Chondrocyte (in vitro differentiated cells): ENCODE measurements at places on chromosomes 12 and 14. TPM values are rescaled to one million over a fixed set of nuclear protein-coding genes. Genes with fewer than 3 reads are reported as not detected.

DNA sequence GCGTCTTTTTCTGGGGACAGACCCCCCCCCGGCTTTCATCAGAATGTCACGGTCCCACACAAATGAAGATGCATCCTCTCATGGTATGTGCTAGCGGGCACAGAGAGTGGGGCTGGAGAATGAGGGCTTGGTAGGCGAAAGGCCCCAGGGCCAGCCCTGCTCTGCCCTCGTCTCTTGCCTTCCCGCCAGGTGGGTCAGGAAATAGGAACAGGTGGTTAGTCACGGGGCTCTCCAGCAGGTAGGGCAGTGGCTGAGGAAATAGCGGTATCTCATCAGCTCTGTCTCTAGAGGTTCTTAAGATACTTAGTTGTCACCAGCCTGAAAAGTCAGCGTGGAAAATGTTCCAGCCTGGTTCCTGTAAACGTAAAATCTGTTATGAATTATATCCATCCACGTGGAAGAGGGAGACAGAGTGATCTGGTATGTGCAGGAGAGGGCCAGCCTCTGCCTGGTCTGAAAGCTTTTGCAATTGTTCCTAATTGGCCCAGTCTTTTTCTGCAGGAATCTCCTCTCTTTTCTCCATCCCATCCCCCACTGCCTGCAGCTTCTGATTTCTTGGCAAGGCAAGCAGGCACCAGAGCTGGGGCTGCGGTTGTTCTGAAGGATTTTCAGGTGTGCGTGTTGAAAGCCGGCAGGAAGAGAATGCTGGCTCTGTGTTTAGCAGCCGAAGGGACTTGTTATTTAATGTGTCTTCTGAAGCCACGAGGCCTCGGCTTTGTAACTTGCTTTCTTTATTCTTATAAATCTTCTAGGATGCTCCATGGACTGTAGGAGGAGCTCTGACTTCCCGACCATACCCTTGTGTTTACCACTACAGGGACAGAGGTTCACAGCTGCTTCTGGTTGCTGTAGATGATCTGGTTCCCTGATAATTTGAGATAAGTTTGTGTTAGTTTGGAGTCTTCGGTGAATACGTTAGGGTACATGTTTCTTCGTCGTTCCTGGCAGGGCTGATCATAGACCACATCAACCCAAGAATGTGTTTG, 131.1 kb downstream of the CACNA1C start:
- DNase-seq, result no peak

DNA sequence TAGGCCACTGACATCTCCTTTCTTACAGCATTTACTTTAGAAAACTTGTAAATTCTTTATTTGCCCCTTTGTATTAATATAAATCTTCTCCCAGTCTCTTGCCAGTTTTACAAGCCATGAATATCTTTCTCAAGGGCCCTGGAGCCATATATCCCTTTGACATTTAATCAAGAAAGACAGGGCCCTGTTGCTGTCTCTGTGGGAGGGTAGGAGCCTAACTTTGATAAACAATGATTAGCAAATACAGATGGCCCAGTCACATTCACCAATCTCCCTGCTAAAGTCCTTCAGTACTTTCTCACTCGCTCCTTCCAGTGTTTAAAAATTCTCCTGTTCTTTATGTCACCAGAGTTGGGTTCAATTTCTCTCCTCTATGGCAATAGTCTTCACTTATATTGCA, 479.8 kb upstream of the USP15 start:
- no peak for DNase-seq

DNA sequence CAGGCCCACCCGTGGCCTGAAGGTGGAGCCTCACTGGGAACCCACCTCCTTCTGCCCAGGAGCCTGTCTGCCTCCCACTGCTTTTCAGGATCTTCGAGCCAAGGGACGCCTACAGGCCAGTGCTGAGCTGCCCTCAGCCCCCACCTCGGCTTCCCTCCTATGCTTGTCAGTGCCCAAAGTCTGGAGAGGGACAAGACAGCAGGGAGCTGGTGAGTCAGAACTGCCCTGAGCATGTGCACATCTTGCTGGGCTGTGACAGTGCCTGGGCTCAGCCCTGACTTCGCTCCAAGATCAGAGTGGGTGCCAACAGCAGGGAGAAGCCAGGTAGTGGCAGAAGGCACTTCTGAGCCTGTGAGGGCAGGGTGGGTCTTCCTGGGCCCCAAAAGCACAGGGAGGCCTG, 286.8 kb downstream of the AEBP2 start:
- no peak for DNase-seq

DNA sequence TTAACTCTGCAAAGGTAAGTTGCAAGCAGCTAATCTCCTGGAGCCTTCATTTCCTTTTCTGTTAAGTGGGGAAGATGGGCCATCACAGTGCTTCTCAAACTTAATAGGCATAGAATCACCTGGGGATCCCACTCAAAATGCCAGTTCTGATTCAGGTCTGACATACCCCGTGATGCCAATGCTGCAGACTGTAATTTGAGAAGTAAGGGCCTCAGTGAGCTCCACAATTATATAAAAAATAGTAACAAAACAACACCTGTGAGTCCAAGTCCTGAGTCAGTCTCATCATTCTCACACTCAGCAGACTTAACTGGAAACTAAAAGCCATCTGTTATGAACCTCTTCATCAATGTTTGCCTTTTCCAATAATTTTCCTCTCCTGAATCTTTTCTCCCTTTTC, 10.8 kb upstream of the PSMA6 start:
- DNase-seq, result no peak

DNA sequence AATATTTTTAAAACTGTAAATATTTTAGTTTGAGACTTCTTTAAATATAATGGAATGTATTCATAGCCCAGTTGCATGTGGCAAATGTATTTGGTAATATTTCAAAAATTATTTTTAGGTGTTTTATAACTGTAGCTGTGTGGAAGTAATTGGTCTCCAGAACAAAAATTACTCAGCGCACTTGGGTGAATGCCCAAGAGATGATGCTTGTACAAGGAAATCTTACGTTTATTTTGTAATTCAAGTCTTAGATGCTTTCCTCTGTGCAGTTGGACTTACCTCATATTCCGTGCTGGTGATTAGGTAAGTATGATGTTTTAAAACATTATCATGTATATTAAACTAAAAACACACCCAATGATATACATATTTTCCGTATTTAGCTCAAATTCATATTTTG, 76.7 kb upstream of the SLCO1B1 start:
- no peak for DNase-seq

DNA sequence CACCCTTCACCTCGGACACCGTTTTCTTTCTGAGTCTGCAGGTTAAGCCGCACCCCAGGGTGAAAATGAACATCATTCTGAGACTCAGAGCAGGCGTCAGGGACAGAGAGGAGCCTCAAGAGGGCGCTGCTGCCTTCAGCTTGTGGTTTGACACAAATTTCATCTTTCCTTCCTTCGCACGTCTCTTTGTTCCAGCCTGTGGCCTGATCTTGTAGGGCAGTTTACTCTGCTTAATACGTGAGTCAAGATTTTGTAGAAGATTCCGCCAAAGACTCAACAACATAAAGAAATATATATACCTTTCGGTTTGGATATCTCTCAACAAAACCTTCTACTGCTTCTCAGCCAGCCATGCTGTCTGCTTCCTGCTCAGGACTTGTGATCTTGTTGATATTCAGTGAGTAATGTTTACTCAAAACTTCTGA, 329.3 kb upstream of the OR4E1 start:
- DNase-seq, result no peak

DNA sequence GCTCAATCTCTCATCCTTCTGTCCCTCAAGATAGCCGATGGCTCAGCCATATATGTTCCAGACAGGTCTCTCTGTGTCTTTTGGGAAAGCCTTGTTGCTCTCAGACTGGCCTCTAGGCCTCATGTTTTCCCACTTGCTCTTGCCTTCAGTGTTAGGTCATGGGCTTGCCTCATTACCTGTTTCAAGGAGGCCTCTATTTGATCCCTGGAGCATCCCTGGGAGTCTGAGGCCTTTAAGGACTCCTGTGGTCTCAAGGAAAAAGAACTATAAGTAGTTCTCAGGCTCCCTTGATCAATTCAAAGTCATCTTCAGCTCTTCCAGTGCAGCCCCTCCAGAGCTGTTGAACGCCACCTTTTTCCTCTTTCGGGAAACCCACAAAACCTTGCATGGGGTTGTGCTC, 47.9 kb downstream of the NTF3 start:
- no peak for DNase-seq

DNA sequence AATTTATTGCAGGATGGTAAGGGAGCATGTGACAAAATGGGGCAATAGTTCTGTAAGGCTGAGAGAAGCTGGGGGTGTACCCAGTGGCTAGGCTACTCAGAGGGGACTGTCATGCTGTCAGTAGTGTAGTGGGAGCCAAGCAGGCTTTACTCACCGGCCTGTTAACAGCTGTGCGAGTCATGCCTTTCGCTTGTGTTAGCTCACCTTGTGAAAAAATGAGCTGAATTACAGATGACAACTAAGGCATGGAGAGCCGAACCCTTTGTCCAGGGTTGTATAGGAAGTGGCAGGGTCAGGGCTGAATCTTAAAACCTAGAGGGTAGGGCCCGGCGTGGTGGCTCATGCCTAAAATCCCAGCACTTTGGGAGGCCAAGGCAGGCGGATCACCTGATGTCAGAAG, 37.9 kb downstream of the SH2B3 start:
- no peak for DNase-seq

GRCh38 chr12:88227263-88227662, 85.2 kb downstream of the TMTC3 start:
- DNase-seq, result no peak

DNA sequence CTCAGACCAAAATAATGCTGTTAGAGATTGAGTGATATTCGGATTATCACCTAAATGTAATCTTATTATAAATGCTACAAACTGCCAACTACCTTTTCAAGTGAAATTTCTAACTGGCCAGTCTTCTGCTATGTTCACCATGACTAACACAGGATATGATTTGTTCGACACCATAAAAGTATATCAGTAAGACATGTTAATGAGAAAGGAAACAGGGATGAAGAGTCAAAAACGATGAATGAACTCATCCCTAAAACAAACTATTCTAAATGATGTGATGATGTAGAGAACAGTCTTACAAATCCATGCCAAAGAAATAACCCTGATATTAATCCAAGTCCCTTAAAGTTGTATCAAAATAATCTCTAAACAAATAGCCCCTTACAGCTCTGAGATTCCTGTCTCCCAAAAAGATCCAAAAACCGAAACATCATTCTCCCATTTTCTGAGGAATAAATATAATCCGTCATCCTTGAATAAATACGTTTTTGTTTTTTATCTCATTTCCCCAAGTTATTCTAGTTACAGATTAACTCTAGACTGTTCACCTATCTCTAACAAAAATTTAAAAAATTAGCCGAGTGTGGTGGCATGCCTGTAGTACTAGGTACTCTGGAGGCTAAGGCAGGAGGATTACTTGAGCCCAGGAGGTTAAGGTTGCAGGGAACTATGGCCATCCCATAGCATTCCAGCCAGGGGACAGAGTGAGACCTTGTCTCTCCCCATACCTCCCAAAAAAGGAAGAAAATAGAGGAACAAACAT, 9.1 kb downstream of the SCAF11 start:
- DNase-seq, result no peak

DNA sequence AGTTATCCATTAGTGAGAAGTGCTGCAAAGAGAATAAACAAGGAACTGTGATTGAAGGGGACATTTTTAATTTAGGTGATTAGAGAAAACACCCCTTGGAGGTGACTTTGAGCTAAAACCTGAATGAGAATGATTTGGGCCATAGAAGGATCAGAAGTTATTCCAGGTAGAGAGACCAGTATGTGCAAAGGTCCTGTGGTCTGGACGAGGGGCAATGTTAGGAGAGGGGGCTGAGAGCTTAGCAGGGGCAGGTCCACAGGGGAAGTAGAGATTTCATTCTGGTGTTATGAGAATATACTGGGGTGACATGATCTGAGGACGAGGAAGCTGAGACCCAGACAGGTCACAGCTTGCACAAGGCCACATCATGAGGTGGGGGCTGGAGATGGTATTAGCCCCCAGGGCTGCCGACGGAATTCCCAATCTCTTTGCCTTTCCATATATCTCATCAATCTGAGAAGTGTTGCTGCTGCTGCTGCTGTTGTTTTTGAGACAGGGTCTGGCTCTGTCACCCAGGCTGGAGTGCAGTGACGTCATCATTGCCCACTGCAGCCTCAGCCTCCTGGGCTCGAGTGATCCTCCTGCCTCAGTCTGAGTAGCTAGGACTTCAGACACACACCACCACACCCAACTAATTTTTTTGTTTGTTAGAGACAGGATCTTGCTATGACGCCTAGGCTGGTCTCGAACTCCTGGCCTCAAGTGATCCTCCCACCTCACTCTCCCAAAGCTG, 55.6 kb downstream of the KCTD10 start:
- no peak for DNase-seq

- DNase-seq, result no peak
Observed at GRCh38 chr14:42802346-42802745, 1195.7 kb downstream of the LRFN5 start.

DNA sequence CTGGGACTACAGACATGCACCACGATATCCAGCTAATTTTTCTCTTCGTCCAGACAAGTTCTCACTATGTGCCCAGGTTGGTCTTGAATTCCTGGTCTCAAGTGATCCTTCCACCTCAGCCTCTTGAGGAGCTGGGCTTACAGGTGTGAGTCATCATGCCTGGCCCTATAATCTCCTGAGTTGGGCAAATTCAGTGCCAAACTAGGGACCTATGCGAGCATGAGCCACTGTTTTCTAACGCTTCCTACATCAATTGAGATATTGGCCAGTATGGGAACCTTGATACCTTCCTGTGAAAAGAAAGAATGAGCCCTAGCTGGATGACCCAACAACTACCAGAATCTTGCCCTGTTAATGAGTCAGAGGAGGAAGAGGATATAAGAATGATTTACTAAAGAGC, 585.2 kb downstream of the C12orf50 start:
- no peak for DNase-seq

Gene PLEKHG7
- not detected in 3 replicates for total RNA-seq

Gene SEC23A
- total RNA-seq, result 244 to 267 TPM (median 246 TPM) in 3 replicates

Gene SMIM41
- total RNA-seq, result not detected in 3 replicates

Gene IQSEC3
- total RNA-seq, result 0.41 TPM in 1 of 3 replicates, not detected in the others

Gene BDKRB2
- 0.21 to 0.29 TPM (median 0.27 TPM) in 3 replicates for total RNA-seq

Gene FGF23
- not detected in 3 replicates for total RNA-seq

Gene RPS6KA5
- total RNA-seq, result 0.48 to 0.65 TPM (median 0.54 TPM) in 3 replicates
